ENCODE measurements at places on chromosomes 5 and 9. TPM values are rescaled to one million over a fixed set of nuclear protein-coding genes. Genes with fewer than 3 reads are reported as not detected.

Gene PCAT7
- total RNA-seq, result not detected

Gene TLX3
- not detected for total RNA-seq

DNA sequence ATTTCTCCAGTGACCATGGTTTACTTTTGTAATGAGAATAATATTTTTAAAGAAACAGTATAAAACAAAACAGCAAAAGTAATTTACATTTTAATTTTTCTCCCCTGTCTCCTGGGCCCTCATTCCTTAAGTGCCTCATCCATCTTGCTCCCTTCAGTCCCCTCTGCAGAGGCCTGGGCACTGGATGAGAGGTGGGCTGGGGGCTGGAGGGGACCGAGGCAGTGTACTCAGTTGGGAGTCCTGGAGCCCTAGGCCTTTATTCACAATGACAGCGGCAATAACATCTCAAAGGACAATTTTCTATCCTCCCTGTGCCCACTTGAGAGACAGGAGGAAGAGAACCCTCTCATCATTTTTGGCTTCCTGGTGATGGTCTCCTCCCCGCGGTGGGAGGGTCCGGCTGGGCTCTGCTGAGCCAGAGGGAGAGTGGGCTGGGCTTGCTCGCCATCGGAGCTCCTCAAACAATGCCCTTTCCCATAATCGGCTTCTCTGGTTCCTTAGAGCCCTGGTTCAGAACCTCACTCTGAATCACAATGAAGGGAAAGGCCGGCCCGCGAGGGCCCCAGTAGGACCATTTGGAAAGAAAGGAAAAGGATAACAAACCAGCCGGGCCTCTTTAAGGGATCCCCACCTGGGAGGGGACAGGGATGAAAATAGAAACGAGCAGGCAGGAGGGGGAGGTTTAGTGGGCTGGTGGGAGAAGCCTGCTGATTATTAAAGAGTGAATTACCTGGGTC lies 9.7 kb upstream of the SMIM32 start:
- no peaks in the 10 kb centered on the region for H3K4me1 ChIP-seq
- no peak overlapping the region for H3K4me3 ChIP-seq
- no peaks in the 10 kb centered on the region for H3K27me3 ChIP-seq
- DNase-seq, result no peak
- peaks cover 10% of the 10 kb centered on the region for H3K36me3 ChIP-seq
- no peak overlapping the region for H3K27ac ChIP-seq

DNA sequence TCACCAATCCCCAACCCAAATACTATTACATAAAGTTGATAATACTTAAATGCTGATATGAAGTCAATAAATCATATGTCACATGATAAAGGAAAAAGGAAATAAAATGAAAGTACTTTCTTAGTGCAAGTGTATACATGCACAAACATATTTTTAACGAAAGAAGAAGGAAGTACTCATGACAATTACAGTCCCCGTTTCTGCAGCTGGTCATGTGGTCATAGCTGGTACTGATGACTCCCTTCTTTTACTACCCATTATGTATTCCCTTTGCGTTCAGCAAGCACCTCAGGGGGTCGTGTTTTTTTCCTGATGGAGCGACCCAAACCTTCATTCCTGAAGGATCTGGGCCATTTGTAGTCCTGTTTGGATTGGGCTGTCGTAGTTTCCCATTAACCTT lies 27.3 kb downstream of the CENPP start:
- H3K4me3 ChIP-seq, result no peak overlapping the region
- H3K4me1 ChIP-seq, result no peaks in the 10 kb centered on the region

DNA sequence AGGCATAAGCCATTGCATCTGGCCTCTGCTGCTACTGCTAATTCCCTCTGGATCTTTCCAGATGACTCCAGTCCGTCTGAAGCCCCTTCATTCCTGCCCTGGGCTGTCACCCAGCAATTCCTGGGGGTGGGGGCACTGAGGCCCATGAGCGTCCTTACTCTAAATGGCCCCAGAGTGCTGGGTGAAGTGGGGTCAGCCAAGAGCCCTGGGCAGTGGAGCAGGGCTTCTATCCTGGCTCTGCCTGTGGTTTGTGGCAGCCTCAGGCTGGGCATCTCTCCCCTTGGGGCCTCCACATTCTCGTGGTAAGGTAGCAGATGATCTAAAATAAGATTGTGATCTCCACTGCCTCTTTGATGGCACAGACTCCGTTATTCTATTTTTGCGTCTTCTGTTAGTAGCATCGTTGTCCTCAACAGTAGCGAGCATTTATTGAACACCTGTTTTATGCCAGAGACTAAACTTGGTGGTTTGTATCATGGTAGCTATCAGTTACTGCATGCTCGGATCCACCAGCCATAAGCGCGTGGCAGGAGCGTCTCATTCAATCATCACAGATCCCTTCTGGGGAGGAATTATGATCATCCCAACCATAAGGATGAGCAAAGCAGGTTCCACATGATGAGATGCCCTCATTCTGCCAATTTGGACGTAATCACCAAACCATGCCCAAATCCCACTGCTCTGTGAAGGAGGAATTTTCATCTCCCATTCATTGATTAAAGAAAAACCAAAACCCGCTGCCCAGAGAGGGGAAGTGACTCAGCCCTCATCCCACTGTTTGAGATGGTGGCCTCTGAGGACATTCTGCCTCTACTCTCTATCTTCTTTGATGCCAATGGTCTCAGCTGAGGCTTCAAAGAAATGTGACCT lies 21.9 kb upstream of the DUSP1 start:
- H3K4me1 ChIP-seq, result no peaks in the 10 kb centered on the region
- no peak overlapping the region for H3K4me3 ChIP-seq
- no peaks in the 10 kb centered on the region for H3K36me3 ChIP-seq
- H3K27ac ChIP-seq, result no peak overlapping the region
- DNase-seq, result no peak
- H3K27me3 ChIP-seq, result no peaks in the 10 kb centered on the region

DNA sequence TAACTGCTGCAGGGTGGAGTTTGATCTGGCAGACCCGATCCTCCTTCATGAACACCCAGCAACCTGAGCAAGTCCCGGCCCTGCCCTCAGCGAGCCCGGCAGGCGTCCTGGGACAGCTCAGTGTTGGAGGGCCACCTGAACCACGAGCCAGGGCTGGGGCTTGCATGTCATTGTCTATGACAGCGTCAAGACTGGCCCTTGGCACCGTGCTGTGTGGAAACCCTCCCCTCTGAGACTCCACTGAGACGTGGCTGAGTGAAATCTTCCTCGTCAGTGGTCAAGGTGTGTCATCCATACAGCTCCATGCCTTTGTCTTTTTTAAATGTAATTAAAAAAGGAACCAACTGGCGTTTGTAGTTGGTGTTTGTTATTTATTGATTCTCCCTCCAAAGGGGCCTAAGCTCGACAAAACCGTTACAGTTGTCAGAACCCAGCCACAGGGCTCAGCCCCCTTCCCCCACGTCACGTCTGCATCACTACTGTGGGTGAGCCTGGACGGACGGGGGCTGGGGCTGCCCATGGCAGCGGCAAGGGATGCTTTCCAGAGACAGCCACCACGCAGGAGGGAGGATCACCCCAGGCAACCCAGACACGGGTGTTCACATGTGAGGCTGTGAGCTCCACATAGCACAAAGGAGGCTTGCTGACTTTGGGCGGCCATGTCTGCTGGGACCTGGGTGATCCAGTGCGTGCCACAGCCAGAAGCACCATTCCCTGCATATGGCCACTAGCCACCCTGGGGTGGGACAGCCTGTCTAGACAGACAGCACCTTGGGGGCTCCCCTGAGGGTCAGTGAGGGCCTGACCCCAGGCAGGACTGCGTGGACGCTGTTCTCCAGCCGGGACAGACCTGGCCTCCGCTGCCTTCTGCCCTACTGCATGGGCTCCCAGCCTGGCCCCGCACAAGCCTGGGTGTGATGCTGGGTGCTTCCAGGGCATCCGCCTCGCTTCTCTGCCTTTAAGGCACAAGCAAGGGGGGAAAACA lies 7.3 kb downstream of the UCK1 start:
- H3K4me3 ChIP-seq, result no peak overlapping the region
- no peak overlapping the region for H3K27ac ChIP-seq
- no peaks in the 10 kb centered on the region for H3K27me3 ChIP-seq
- DNase-seq, result no peak
- no peaks in the 10 kb centered on the region for H3K36me3 ChIP-seq

Gene EDIL3
- total RNA-seq, result not detected

GRCh38 chr9:129023036-129023907 lies 4.9 kb downstream of the SH3GLB2 start:
- DNase-seq, result no peak
- no peaks in the 10 kb centered on the region for H3K36me3 ChIP-seq
- H3K27ac ChIP-seq, result no peak overlapping the region
- no peak overlapping the region for H3K4me3 ChIP-seq

GRCh38 chr9:126607086-126607485 lies 6.6 kb upstream of the LMX1B start:
- H3K27me3 ChIP-seq, result no peaks in the 10 kb centered on the region
- no peaks in the 10 kb centered on the region for H3K4me1 ChIP-seq
- H3K4me3 ChIP-seq, result no peak overlapping the region
- DNase-seq, result no peak
- no peak overlapping the region for H3K27ac ChIP-seq
- no peaks in the 10 kb centered on the region for H3K36me3 ChIP-seq

- H3K36me3 ChIP-seq, result no peaks in the 10 kb centered on the region
- peaks cover 20% of the 10 kb centered on the region for H3K4me1 ChIP-seq
- H3K4me3 ChIP-seq, result no peak overlapping the region
- H3K27ac ChIP-seq, result no peak overlapping the region
- H3K27me3 ChIP-seq, result no peaks in the 10 kb centered on the region
Observed at GRCh38 chr5:60399507-60399906, 300.5 kb downstream of the DEPDC1B start.

DNA sequence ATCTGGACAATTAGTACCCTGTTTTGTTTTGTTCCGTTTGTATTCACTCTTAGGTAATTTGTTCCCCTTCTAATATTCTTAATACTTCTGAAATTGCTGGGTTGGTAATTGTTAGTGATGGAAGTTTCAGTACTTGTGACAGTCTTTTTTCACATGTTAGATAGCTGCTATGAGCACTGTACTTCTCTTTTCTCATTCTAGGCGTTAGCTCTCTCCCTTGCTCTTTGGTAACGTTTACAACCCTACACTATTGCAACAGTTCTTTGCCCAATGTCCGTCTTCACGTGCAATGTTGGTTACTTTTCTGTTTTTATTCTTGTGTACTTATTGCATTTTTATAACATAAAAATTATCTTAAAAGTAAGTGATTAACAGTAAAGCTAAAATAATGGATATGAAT lies 1509.0 kb downstream of the MAT2B start:
- no peaks in the 10 kb centered on the region for H3K4me1 ChIP-seq
- H3K4me3 ChIP-seq, result no peak overlapping the region
- H3K27me3 ChIP-seq, result no peaks in the 10 kb centered on the region
- H3K36me3 ChIP-seq, result no peaks in the 10 kb centered on the region

DNA sequence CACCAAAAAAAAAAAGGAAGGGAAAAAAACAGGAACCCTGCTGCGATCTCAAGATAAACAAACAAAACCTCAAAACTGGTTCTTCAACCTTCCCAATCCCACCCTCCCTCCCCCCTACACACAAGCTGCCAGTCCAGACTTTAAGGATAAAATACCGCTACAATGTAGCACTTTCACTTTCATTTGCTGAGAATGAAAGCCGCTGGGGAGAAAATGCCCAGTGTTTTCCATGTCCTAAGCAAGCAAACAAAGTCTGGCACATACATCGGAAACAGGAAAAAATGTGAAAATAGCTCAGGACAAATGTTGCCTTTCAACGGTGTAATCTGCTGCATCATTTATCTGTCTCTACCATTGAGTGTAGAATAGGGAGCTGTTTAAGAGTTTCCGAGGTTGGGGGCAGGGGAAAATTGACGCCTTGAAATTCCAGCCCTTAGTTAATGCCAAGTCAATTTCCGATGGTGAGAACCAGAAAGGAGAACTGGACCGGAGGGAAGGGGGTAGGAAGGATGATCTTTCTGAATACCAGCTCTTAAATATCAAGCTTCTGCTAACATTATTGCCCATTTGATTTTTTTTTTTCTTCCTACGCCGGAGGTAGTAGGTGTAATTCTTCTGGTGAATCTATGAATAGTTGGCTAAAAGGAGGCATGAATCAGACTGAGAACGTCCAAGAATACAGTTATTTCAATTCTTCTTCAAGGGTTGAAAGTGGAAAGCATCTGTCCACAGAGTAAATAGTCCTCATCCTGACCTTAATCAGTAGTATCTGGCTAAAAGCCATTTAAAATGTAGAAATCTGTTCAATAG lies 1.2 kb upstream of the ADAMTS6 start:
- peak; percentile 42 for DNase-seq
- no peaks in the 10 kb centered on the region for H3K27me3 ChIP-seq
- H3K36me3 ChIP-seq, result 0 out of 2 replicates have a peak, but pooled peaks cover 2% of the 10 kb centered on the region
- H3K4me3 ChIP-seq, result peak overlapping the region; percentile 81
- peaks cover 24% of the 10 kb centered on the region for H3K4me1 ChIP-seq

DNA sequence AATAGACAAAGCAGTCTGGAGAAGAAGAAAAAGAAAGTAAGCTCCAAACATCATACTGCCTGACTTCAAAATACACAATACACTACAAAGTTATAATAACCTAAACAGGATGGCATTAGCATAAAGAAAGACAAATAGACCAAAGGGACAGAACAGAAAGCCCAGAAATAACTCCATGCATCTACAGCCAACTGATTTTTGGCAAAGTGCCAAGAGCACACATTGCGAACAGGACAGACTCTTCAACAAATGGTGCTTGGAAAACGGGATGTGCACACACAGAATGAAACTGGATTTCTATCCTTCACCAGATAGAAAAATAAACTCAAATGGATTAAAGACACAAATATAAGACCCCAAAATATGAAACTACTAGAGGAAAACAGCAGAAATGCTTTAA lies 66.6 kb upstream of the SPATA31E1 start:
- no peak for DNase-seq
- no peak overlapping the region for H3K4me3 ChIP-seq
- no peak overlapping the region for H3K27ac ChIP-seq
